ENCODE measurements at places on chromosomes 2 and 18. TPM values are rescaled to one million over a fixed set of nuclear protein-coding genes. Genes with fewer than 3 reads are reported as not detected.

STRADB gene
- total RNA-seq = 23.1 TPM

ATP8B1 gene
- 5.4 TPM for total RNA-seq

CCDC85A gene
- 0.06 TPM for total RNA-seq

GPR55 gene
- total RNA-seq = not detected

POTEF gene
- not detected for total RNA-seq

SNTG2 gene
- 0.78 TPM for total RNA-seq

PARD3B gene
- total RNA-seq = 2.4 TPM

POTEJ gene
- not detected for total RNA-seq

SLC1A4 gene
- total RNA-seq = 2.7 TPM

UCN gene
- total RNA-seq = 1.2 TPM

HOXD8 gene
- total RNA-seq = 0.62 TPM

TSGA10 gene
- total RNA-seq = 2.1 TPM

RMDN2 gene
- total RNA-seq = 7.3 TPM

SLC9A4 gene
- not detected for total RNA-seq

ATOH8 gene
- total RNA-seq = 31.2 TPM

ALK gene
- not detected for total RNA-seq

IL18RAP gene
- not detected for total RNA-seq

ARHGEF33 gene
- 0.12 TPM for total RNA-seq

CYS1 gene
- total RNA-seq = 2.1 TPM

SDC1 gene
- 1.6 TPM for total RNA-seq

SP140 gene
- not detected for total RNA-seq
